RWPE1 (cell line): ENCODE measurements at places on chromosomes 12 and 14.

GRCh38 chr12:91978143-91978542, 167.5 kb downstream of the BTG1 start:
- DNase-seq, result no peak

GRCh38 chr12:123657211-123657610, 13.7 kb upstream of the TCTN2 start:
- no peak for DNase-seq

DNA sequence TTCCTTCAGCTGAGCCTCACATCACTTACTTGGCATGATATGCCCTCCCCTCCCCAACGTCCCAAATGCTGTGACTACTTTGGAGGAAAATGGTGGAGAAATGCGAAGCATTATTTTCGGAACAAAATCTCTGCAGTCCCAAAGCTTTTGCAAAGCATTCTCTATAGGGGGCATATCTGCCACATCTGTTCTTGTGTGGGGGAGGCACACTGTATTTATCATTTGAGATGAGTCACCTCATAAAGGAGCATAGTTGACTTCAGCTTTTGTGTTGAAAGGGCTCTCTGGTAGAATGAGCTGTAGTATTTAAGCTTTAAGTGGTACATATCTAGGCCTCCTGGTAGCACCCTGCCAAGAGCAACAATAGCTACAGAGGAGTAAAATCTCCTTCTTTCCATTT, 447.5 kb downstream of the ADAMTS20 start:
- no peak for DNase-seq

DNA sequence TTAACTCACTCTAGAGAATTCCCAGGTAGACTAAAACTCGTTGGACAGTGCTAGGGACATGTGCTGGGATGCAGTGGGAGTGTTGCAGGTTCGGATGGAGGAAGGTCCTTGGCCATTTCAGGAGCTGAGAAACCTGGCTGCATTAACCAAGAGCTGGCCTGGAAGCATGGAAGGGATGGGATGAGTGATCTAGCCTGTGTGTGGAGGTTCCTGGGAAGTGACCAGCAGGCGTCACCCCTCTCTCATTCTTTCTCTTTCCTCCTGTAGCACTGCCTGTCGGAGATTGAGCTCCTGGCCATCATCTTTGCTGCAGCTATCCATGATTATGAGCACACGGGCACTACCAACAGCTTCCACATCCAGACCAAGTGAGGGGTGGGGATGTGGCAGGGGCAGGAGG, 15.6 kb downstream of the PPP1R1A start:
- DNase-seq, result no peak
